ENCODE measurements at places on chromosomes 5 and 9.

GRCh38 chr5:115487756-115488155, 56.8 kb downstream of the FEM1C start:
- DNase-seq: peak; percentile 61

DNA sequence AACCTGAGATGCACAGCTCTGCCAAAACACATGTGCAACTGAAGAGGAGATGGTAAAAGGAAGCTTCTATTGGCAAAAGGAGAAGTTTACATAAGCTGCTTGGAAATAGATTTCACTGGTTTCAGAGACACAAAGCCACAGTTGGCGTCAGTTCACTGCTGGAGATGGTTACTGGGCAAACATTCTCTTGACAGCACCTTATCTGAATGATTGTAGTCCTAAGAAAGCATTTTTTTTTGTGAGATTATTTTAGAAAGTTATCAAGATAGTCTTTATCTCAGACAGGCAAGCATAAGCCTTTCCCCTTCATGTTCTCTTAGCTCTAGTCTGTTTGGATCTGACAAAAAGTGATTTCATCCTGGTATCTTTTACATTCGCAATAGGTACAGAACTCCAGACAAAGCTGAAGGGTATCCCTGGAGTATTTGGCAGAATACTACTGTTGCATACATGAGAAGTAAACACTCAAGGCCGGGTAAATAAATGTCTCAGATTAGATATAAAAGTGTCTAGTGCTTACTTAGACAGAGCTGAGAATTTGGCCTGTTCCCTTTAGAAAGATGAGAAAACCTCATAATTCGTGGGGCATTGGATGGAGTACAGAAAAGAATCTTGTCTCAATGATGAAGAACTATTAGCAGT, 1668.0 kb upstream of the NUDT12 start:
- DNase-seq: no peak

- DNase-seq: no peak
These were observed 331.9 kb upstream of the GRIA1 start for GRCh38 chr5:153158608-153159007.

- no peak for DNase-seq
These were observed 166.3 kb downstream of the DOCK2 start for GRCh38 chr5:169803077-169803981.

- no peak for DNase-seq
These were observed 60.3 kb upstream of the DNAH5 start for GRCh38 chr5:14004598-14005394.

DNA sequence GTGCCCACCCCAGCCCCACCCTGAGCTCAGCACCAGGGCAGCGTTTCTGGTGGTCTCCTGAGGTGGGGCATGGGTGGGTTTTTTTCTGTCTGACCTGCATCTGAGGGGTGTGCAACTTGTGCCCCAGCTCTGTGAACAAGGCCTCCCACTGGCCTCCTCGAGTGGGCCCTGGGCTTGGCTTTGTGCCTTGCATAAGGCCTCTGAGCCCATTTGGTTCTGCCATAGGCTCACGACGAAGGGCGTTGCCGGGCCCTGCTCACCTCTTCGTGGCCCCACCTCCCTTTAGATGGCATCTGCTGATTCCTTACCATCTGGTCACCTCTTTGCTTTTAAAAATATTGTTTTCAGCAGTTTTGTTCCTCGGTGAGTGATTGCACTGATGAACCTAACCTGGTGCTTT, 127.1 kb upstream of the COL5A1 start:
- no peak for DNase-seq

Data from activated CD4-positive, alpha-beta T cell treated with anti-CD3 and anti-CD28 coated beads, Interleukin-2, Interleukin-6, amounts not matched to agents 100 ng/mL and 50 ng/mL, durations not matched to agents 16 hours and 8 hours (primary cell).